ENCODE measurements at places on chromosomes 11 and 22.

- DNase-seq: no peak
Observed at GRCh38 chr11:116357784-116358544, 414.8 kb downstream of the BUD13 start.

- DNase-seq: no peak
Observed at GRCh38 chr11:120372296-120372695, 36.1 kb downstream of the ARHGEF12 start.

- DNase-seq: no peak
Observed at GRCh38 chr11:2775626-2776350, 76.0 kb upstream of the KCNQ1OT1 start.

- peak; percentile 97 for DNase-seq
Observed at GRCh38 chr11:126318574-126319373, 14.9 kb downstream of the DCPS start.

- no peak for DNase-seq
Observed at GRCh38 chr22:50249341-50250248, 1.5 kb downstream of the HDAC10 start.

DNA sequence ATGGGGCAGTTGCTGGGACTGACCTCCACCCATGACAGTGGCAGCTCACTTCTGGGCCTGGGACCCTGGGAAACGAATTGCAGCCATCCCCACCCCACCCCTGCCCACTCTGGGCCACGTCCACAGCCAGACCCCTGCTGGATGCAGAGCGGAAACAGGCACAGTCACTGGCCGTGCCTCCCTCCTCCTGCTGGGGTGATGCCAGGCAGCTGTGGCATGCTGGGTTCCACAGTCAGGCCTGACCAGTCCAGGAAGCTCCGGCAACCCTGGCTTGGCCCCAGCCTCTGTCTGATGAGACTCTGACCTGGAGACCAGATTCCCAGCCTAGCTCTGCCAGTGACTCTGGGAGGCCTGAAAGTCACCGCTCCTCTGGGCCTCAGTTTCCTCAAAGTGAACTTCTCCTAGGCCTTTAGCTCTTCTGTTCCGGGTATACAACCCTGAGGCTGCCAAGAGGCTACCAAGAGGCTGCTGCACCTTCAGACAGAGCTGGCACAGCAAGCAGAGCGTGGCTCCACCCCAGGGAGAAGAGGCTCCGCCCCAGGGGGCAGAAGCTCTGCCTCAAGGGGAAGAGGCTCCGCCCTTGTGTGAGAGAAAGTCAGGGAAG lies 8.9 kb downstream of the SULT4A1 start:
- no peak for DNase-seq

DNA sequence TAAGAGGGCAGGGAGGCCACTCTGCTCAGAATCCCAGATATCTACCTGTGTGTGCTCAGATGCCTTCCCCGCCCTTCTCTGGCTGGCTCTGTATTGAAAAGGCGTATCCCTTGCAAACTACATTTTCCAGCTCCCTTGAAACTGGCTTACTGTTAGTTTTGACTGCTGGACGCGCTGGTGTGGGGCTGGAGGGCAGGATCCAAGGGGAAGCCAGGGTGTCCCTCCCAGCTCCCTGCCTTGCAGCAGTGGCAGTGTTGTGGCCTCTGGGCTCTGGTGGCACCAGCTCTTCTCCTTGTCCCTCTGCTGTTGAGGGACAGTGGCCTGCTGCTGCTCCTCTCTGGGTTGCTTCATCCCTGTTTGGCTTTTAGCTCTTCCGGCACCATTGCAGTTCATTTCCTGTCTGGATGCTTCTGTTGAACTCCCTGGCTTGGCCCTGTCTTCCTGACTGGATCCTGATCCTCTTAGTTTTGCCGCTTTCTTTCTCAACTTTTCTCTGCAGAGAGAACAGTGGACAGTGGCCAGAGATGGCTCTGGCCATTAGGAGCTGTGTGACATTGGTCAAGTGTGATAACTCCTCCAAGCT lies 107.1 kb upstream of the PARVA start:
- no peak for DNase-seq

GRCh38 chr22:50716290-50717024 lies 21.5 kb upstream of the ACR start:
- DNase-seq: no peak

GRCh38 chr11:10688401-10688800 lies 5.2 kb downstream of the IRAG1 start:
- DNase-seq: peak; percentile 34

DNA sequence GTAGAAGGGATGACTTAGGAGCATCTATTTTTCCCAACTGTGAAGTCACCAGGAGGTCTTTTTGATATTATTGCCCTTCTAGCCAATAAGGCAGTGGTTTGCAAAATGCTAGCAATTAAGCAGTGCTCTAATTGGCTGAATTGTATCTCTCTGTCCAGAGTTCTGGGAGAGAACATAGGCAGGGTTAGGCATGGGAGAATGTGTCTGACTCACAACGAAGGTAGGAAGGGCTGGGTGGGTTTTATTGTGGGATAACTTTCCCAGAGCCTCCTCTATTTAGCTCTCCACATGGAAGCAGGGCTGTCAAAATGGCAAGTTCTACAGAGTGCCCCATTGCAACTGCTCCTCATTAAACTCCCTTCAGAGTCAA lies 415.9 kb upstream of the CADM1 start:
- peak; percentile 67 for DNase-seq

GRCh38 chr22:23109079-23109347 lies 32.8 kb downstream of the RSPH14 start:
- DNase-seq: no peak

- no peak for DNase-seq
Observed at GRCh38 chr11:68142028-68142412, 20.8 kb upstream of the CHKA start.

DNA sequence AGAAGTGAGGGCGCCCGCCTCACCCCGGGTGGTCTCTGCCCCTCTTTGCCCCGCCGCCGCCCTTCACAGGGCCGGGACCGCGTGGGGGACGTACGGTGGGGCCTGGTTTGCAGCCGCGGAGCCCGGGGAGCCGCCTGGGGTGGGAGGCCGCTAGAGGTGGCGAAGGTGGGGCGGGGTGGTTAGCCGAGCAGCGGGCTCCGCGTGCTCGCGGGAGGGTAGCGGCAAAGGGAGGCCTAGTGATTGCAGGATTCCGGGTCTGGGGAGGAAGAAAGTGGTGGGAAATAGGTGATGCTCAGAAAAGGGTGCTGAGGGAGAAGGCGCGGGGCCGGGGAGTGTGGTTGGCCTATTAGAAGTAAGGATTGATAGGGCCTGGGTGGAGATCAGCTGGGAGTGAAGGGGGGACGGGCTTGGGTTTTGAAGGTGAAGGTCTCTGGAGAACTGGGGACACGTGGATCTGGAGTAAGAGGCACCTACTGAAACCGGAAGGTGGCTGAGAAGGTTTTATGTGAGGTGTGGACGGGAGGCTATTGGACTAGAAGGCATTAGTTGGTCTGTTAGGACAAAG lies 571 bp downstream of the FAR1 start:
- DNase-seq: peak; percentile 7

DNA sequence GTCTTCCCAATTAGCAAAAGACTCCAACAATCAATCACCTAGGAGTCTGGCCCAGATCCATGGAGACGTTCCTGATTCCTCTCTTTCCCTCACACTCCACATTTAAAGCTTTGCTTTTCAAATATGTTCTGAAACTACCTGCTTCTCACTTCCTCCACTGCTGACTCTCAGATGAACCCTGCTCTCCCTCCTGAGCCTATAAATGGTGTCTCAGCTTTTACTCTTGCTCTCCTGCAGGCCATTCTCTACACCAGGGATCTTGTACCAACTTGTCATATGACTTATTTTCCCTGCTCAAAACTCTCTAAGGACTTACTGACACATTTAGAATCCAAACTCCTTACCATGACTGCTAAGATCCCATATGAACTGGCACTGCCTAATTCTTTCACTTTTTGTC lies 138.4 kb upstream of the DDI1 start:
- DNase-seq: no peak

DNA sequence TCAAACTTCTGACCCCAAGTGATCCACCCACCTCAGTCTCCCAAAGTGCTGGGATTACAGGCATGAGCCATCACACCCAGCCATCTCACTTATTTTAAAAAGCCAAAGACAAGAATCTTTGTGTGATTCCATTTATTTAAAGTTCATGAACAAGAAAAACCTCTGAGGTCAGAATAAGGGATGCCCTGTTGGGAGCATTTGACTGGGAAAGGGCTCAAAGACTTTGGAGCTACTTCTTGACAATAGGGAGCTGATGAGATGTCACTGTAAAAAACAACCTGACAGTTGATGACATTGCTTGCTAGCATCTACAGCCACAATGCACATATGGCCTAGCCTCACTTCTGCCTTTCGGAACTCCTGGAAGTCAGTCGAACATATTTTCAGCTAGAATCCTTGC lies 5.1 kb upstream of the ZNF280B start:
- DNase-seq: no peak

- peak; percentile 18 for DNase-seq
Observed at GRCh38 chr11:126718276-126718675, 282.3 kb downstream of the KIRREL3 start.

DNA sequence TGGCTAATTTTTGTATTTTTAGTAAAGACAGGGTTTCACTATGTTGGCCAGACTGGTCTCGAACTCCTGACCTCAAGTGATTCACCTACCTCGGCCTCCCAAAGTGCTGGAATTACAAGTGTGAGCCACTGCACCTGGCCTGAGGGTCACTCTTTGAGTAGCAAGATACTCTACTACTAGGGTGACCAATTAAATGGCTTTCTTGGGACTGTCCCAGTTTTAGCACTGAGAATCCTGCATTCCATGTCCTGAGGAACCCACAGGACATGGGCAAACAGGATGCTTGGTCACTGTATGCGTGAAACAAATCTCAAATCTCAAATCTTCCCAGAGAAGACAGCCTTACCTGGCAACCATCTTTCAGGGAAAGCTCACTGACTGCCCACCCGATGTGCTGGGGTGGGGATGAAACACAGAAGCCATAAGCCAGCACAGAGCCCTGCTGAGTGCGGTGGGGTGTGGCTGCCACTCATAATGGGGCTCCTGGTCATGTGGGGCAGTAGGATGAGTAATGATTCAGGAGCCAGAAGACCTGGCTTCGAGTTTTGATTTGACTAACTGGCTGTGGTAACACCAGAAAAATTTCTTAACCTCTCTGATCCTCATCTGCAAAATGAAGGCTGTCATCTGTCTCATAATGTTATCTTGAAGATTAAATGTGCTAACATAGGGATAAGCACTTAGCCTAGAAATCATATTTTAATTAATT lies 11.5 kb downstream of the CLMP start:
- no peak for DNase-seq

DNA sequence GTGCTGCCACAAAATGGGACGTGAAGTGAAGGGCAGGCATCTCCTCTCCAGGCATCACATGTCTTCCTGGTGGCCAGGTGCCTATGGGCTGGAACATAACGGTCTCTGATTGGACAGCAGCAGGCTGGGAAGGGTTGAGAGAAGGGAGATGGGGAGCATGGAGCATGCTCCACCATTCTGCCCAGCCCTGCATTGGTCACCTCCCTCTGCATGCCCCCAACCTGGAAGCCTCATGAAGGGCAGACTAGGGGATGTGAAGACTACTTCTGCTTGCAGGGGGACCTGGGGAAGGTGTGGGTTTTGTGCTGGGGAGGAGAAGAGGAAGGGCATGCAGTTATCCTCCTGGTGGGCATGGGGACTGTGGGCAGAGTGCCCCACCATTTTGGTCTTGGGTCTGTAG lies 782.2 kb downstream of the TBC1D22A start:
- no peak for DNase-seq

GRCh38 chr22:44707752-44708151 lies 5.7 kb downstream of the PRR5 start:
- DNase-seq: peak; percentile 70

GRCh38 chr11:1073261-1073724 lies 1.4 kb upstream of the MUC2 start:
- peak; percentile 46 for DNase-seq

- no peak for DNase-seq
Observed at GRCh38 chr11:62847767-62848314, 8.5 kb upstream of the WDR74 start.

DNA sequence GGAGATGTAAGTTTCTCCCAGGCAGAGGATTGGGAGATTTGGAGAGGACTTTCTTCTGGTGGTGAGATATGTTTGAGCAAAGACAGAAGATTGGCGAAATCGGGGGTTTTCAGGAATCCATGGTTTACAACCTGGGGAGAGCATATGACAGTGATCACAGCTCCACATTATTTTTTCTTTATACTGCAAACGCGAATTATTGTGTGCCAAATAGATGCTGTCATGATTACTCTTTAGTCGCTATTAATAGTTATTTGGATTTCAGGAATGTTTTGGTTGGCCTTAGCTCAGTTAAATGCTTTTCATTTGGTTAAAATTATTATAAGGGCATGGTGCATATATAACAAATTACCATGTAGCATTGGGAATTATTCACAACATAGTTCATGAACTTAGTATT lies 15.2 kb downstream of the ATXN10 start:
- DNase-seq: no peak

- DNase-seq: no peak
Observed at GRCh38 chr11:17596310-17596669, 49.2 kb downstream of the OTOG start.

GRCh38 chr22:31085493-31085824 lies 4.3 kb downstream of the SMTN start:
- no peak for DNase-seq

DNA sequence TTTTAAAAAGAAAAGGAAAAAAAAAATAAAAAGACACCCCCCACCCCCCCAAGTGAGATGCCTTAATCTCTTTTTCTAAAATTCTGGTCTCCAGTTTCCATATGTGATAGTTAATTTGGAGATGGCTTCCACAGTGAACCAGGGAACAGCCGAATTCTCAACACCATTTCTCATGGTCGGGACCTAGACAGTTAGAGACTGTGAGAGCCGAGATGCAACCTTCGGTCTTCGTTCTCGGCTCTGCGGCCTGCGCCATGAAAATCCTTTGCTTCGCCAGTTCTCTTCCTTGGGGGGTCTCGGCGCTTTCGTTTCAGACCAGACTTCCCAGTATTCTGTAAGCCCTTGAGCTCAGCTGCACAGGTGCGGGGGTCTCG lies 723 bp downstream of the CACNG2 start:
- DNase-seq: no peak

DNA sequence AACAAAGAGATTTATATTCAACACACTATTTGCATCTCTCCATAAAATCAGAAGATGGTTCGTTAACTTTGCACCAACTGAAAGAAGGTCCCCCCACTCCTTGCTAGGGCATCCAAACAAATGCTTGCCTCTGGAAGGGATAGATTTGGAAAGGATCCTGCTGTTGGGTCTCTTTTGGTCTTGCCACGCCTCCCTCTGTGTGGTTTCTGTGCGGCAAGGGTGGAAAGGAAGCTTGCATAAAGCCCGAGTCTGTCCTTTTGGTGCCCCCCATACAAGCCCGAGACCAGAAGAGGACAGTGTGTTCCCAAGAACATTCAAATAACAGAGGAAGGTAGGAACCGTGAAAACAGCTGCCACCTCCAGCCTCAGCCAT lies 15.1 kb downstream of the SCGB1A1 start:
- DNase-seq: no peak
